ENCODE measurements at places on chromosomes 2 and 18. TPM values are rescaled to one million over a fixed set of nuclear protein-coding genes. Genes with fewer than 3 reads are reported as not detected.

- DNase-seq: no peak
Observed at GRCh38 chr18:21593540-21594257, 6.8 kb downstream of the ESCO1 start.

DNA sequence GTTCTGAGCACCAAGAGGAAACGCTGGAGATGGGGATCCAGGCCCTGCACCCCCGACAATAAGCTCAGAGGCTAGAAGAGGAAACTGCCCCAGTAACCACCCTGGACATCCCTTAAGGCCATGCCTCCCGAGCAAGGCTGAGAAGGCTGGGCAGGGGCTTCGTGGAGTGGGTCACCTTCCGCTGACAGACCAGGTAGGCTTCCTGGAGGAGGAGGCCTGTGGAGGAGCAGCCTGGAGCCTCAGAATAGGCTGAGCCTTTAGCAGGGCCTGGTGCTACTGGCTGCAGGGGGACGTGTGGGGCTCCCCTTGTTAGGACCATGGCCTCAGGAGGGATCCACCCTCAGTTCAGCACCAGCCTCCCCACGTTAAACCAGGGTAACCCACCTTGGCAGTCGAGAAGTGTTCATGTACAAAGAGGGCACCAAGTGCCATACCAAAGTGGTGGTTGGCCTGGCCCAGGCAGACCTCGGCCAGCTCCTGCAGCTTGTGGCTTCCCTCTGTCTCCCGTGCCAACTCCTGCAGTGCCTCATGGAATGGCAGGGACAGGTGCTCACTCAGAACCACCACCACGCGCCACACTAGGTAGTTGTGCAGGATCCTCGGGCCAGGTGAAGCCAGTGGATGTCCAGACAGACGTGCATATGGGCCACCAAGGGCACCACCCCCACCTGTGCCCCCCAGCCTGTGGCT is 28.5 kb upstream of the ALPP start:
- no peak for DNase-seq

- no peak for DNase-seq
Observed at GRCh38 chr2:240594511-240595380, 8.2 kb downstream of the CAPN10 start.

DNA sequence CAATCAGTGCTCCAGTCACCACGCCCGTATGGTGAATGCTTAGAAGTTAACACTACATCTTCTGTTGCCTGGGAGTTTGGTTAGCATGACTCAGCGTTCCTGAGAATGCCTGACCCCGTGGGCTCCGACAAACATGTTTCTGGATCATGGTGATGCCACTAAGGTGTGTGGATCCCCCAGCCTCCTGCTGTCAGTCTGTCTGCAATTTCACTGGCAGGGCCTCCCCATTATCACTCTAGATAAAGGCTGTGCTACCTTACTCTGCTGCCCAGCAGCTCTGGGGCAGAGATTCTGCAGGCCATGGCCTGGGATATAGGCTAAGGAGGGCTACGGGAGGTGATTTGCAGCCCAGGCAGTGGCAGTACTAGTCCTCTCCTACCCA is 66.0 kb downstream of the STPG4 start:
- DNase-seq: peak; percentile 61

- DNase-seq: no peak
Observed at GRCh38 chr2:31139671-31140070, 1.4 kb upstream of the GALNT14 start.

The TANK gene
- total RNA-seq: 36.1 TPM

The DNAJC5G gene
- total RNA-seq: not detected

GRCh38 chr2:231662811-231663457 is 45.4 kb upstream of the PTMA start:
- no peak for DNase-seq

DNA sequence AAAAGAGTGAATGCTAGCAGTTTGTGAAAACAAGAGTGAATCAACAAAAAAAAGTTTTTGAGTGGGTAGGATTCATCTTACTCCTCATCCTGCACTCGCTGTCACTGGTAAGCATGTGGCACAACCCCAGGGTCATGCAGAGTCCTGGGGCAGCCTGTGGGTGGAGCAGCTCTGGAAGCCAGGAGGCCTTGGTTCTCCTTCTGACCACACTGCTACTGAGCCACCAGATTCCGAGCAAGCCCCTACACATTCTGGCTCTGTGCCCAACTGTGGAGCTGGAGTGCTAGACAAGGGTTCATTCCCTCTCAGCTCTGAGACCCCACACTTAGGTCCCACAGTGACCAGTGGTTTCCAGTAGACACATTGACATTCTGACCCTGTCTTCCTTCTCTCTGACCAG is 670.6 kb downstream of the BCL11A start:
- peak; percentile 72 for DNase-seq

GRCh38 chr2:115199966-115200365 is 757.5 kb downstream of the DPP10 start:
- DNase-seq: no peak

The ITPRIPL1 gene
- total RNA-seq: 7.2 TPM

The NPPC gene
- not detected for total RNA-seq

The IL1F10 gene
- not detected for total RNA-seq

The ADCY3 gene
- total RNA-seq: 64.9 TPM

DNA sequence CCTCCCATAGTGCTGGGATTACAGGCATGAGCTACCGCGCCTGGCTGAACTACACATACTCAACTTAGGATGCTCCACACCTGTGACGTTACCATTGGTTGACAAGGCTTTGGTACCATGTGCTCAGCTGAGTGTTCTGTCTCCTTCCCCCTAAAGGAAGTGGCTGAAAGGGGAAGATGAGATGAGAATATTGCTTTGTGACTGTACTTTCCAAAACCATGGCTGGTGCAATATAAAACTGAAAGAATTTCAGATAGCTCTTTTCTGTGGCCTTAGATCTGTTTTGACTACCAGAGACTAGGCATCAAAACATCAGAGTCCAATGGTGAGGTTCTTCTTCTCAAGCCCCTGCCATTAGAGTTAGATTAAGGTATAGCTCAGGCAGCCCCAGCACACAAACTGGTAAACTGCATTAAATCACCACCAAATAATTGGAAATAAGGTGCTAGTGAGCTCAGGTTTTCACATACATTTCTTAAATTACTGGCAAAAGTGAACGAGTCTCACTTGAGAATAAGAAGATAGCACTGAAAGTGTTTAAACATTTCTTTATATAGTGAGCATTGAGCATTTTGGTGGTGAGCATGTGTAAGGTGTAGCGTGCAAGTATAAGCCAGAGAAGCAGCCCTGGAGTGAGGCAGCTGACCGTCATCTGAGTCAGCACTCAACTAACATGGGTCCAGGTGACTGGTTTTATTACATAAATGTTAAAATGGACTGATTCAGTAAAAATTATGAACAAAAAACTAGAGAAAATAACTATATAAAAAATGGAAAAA is 113.5 kb upstream of the FZD5 start:
- DNase-seq: no peak

The ZNF236 gene
- 6.7 TPM for total RNA-seq

The FEV gene
- not detected for total RNA-seq

DNA sequence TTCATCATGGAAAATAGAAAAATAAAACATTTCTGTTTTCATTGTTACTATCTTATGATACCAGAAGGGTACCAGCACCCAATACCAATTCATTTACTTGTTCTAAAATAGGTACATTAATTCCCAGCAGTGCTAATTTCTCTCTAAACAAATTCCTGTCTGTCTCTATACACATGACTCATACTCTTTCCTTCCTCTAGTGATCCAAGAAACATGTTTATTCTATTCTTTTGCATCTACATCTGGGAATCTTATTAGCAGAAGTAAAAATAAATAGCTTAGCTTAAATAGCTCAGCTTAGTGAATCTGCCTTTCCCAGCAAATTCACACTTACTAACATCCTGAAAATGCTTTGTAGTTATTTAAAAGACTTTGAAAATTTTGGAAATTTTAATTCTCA is 84.5 kb upstream of the MAPRE2 start:
- DNase-seq: no peak

GRCh38 chr2:52964916-52965530 is 802.6 kb upstream of the CHAC2 start:
- DNase-seq: no peak

GRCh38 chr2:199092419-199092818 is 365.3 kb downstream of the SATB2 start:
- DNase-seq: no peak

- no peak for DNase-seq
Observed at GRCh38 chr18:25743646-25744151, 346.7 kb downstream of the SS18 start.

DNA sequence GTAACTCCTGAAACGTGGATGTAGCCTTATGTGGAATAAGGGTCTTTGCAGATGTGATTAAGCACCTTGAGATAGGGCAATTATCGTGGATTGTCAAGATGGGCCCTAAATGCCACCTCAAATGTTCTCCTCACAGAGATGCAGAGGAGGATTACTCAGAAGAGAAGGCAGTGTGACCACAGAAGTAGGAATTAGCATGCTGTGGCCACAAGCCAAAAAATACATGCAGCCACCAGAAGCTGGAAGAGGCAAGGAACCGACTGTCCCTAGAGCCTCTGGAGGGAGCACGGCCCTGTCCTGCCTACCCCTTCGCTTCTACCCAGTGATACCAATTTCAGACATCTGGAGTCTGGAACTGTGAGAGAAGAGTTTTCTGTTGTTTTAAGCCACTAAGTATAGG is 47.3 kb upstream of the MGAT5 start:
- DNase-seq: no peak

GRCh38 chr2:39623917-39624316 is 41.8 kb upstream of the TMEM178A start:
- no peak for DNase-seq

GRCh38 chr2:239394978-239395377 is 5.8 kb downstream of the HDAC4 start:
- no peak for DNase-seq

GRCh38 chr2:226799211-226799975 is at the start of gene IRS1:
Gene IRS1, minus strand, starts transcription at chr2:226799820. Its CDS starts 1,082 bp downstream, at chr2:226798738.
- no peak for DNase-seq

DNA sequence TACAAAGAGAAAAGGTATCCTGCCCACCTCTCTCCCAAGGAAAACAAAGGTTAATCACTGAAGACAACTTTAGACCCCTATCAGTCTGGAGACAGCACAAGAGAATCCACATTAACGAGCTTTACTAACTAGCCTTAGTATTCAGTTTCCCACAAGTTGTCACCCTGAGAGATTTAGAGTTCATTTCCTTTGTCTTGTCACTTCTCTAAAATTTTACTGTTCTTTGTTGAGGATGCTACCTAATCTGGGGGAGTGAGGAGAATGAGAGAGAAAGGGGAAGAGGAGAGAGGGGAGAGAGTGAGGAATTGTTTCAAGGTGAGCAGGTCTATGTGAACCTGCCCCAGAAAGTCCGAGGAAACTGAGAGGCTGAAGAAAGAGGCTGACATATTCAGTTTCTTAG is 28.4 kb downstream of the C2orf76 start:
- no peak for DNase-seq

The KCNS3 gene
- 5.1 TPM for total RNA-seq

DNA sequence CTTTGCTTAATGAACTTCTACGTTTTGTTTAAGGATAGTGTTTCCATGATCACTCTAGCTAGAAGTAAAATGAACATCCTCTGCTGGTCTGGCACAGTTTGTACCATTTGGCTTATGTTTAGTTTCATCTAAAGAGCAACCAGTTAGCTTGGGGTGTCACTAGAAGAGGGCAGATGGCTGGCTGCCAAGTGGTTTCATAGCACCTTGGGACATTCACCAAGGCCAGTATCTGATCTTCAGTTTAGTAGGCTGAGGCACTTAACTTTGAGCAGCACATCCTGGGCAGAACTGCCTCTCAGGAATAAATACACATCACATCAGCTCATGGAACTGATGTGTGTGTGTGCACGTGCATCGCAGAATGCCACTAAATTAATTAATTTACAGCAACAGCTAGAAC is 68.4 kb downstream of the NXPH2 start:
- no peak for DNase-seq

DNA sequence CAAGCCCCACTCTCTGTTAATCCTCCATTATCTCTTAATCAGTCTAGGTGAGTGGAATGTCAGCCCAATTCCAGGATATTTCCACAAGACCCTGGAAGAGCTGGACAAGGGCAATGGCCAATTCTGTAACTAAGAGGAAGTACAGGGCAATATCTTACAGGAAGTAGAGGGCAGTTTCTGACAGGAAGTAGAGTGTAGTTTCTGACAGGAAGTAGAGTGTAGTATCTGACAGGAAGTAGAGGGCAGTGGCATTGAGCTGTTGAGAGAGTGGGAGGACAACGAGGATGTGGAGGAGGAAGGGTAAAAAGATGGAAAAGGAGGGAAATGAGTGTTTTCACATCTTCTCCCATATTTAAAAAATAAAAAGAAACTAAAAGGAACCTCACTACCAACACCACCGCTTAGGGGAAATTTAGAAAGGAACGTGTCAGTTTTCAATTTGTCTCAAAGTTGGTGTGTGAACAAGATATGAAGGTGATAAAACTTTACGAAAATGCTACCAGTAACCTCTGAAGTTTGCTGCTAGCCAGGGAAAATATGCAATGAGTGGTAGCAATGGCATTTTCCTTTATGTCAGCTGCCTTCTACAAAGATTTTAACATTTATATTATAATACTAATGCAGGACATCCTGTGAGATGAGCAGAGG is 430.9 kb upstream of the HNRNPA3 start:
- no peak for DNase-seq

DNA sequence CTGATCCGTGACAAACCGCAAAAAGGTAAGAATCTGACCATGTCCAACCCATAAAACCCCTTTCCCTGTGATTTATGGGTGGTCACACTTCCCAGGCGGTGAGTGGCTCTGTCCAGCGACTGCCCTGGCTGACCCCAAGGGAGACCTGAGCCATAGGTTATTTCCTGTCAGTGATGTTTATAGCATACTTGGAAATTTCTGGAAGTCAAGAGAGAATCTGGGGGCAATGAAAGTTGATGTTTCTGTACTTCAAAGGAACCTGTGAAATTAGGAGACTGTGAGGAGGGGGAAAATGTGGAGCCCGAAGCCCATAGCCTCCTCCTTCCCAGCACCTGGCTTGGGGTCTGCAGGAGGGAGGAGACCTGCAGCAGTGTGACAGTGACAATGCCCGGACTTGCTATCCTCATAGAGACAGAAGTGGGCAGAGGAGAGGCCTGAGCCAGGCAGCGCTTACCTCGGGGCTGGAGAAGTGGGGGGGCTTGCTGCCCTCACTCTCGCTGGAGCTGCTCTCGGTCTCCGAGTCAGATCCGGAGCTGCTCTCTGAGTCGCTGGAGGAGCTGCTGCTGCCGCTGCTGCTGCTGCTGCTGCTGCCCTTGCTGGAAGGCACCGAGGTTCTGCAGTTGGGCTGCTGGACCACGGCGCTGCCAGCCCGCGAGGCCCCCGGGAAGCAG is 111.3 kb upstream of the REV1 start:
- no peak for DNase-seq

GRCh38 chr18:22423878-22424564 is 6.3 kb upstream of the CTAGE1 start:
- DNase-seq: no peak

DNA sequence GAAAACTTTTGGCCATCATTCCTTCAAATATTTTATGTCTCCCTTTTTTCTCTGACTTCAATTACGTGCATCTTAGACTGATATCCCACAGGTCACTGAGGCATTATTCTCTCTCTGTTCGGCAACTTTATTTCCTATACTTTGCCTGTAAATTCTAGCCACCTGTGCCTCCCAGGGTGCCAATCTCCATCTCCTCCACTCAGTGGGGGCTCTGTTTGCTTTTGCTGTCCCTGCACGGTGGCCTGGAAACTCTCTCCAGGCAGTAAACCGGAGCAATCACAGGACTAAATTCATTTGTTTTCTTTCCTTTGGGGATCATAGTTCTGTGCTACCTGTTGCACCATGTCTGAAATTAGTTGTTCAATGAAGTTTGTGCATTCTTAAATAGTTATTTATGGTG is 9.6 kb upstream of the MTLN start:
- DNase-seq: no peak

GRCh38 chr2:172926785-172927640 is 148.6 kb upstream of the MAP3K20 start:
- DNase-seq: no peak

- no peak for DNase-seq
Observed at GRCh38 chr2:229380101-229380625, 109.1 kb upstream of the PID1 start.

Measured in foreskin keratinocyte (primary cell).